Bone marrow (tissue), 2 donors: ENCODE measurements at places on chromosomes 2 and 18.

- DNase-seq: no peak
Observed at GRCh38 chr2:203097735-203098134, 83.1 kb downstream of the NBEAL1 start.

GRCh38 chr2:27270670-27271069 lies 4.6 kb upstream of the DNAJC5G start:
- no peak for DNase-seq

- DNase-seq: peak; percentile 94
Observed at GRCh38 chr2:12106440-12107080, 360.1 kb downstream of the LPIN1 start.

GRCh38 chr2:85717308-85718008 lies 23.3 kb downstream of the GNLY start:
- DNase-seq: no peak

DNA sequence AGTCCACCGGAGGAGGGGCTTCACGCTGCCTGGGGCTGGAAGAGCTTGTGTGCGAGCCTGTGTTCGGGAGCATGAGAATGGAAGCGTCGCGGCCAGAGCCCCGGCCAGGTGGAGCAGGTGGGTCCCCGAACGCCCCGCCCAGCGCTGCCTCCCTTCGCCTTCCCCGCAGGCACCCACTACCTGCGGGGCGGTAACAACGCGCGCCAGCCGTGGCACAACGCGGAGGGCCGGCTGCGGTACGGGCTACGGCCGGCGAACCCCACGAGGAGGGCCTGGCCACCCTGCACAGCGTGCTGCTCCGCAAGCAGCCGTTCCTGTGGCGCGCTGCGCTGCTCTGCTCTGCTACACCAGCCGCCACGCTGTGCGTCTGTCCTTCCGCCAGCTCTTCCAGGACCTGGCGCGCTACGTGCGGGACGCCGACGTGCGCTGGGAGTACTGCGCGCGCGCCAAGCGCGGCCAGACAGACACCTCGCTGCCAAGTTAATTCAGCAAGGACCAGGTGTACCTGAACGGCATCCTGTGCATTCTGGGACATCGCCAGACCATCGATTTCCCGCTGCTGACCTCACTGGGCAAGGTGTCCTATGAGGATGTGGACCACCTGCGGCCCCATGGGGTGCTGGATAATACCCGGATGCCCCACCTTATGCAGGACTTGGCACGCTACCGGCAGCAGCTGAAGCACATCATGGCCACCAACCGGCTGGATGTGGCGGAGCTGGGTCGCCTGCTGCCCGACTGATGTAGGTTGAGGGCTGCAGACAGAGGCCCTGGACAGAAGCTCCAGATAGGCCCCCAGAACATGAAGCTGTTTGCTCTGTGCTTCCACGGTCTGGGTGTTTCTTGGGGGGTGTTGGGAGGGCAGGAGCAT lies 200.6 kb downstream of the NAPG start:
- no peak for DNase-seq

DNA sequence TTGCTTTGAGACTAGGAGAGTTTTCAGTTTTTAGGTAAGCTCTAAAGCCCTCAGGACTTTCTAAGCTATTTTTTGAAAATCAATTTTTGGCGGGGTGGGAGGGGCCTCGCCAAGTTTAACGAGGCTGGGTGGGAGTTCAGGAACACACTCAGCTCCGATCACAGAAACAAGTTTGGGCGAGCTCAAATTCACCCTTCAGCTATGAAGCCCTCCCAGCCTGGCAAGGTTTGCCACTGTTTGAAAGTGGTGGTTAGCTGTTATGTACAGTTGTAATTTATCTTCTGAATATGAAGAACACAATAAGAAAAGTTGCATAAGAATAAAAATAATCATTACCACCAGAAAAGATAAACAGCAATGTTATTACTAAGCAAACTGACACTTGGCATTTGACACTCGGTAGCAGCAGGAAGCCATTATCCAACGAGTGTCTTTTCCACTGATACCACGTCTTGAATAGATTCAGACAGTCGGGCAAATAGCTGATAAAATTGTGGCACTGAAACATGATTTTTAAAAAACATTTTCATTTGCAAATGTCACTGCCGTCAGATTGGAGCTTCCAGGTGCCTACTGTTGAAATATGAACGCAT lies 59.8 kb downstream of the KCTD1 start:
- DNase-seq: no peak

DNA sequence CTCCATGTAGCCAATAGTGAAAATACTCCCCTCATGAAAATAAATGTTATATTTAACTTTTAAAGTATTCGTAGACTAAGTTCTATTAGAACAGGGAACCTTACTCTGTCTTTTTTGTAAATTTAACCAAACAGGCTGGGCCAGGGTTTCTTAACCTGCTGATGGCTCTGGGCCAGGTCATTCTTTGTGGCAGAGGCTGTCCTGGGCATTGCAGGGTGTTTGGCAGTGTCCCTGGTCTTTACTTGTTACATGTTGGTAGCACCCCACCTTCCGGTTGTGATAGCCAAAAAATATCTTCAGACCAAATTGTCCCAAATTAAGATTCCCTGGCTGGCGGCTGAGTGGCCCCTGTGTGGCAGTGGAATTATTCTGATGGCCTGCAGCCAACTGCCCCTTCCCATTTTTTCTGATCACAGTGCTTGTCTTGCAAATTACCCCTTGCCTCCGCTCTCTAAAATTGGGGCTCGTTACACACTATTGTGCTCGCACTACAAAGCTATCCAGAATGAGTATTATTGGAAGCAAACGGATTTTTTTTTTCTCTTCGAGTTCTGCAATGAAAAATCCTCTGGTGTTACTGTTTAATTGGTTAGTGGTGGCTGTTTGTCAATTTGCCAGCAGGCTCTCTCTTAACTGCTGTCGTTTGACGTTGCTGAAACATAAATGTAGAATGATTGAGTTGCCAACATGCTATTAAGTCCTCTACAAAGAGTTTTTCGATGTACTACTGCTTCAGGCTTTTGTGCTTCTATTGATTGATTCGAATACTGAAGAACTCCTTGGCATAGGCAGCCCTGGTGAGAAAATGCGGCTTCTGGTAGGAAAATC lies 216.9 kb downstream of the SH3RF3 start:
- DNase-seq: no peak

GRCh38 chr2:159903443-159904126 lies 105.6 kb upstream of the CD302 start:
- peak; percentile 21 for DNase-seq

- DNase-seq: no peak
Observed at GRCh38 chr18:3794537-3795348, 344.8 kb downstream of the TGIF1 start.

DNA sequence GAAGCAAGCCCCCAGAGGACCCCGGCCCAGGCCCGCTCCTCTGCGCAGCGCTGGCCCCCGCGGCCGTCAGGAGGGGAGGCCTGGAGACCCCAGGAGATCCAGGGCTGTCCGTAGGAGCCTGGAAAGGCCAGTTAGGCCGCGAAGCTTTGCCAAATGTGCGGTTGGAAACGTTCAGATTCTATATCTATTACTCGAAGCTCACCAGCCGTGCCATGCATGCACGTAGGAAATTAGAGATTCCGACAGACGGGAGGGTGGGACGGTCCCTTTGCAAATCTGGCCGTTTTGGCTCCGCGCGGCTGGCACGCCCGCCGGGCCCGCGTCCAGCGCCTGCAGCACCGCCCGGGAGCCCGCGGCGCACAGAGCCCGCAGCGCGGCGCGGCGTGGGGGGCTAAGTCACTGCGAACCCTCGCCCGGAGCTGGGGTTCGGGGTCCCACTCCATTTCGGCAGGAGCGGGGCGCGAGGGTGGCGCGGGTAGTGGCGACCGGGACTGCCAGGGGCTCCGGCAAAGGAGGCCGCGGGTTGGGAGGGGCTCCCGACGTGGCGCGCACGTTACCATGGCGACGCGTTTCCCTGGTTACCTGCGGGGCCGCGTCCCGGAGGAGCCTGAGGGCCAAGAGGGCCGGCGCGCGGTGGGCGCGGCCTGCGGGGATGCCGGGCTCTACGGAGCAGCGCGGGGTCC lies 488.6 kb upstream of the SMIM21 start:
- DNase-seq: no peak

DNA sequence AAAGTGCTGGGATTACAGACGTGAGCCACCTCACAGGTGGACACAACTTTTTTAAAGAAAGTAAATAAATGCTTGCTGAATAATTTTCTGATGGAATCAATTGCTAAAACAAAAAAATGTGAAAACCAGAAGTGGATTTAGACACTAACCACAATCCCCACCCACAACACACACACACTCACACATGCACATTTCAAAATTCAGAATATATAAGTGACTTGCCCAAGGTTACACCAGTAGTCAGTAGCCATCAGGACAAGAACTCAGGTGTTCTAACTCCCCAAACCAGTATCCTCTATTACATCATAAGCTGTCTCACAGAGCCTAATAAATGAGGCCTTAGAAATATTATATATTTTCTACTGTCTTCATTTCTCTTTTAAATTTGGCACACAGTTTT lies 1923.6 kb upstream of the PIK3C3 start:
- DNase-seq: no peak

GRCh38 chr2:182666674-182667314 lies 49.3 kb upstream of the DNAJC10 start:
- no peak for DNase-seq

DNA sequence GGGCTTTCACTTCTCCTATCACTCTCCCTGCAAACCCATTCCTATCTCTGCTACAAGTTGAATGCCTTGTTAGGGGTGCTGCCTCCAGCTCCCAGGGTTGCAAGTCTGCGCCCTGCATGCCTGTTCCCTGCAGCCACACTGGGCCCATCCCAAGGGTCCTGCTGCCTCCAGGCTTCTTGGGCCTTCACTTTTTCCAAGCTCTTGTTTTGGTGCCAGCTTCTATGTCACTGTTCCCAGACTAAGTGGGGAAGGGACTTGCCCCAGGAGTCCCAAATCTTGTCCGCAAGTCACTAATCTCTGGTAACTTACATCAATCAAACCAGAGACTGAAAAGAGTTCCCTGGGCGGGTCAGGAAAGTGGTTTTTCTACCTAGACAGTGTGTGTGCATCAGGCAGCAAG lies 65.4 kb downstream of the ZCCHC2 start:
- DNase-seq: no peak

- DNase-seq: no peak
Observed at GRCh38 chr2:3169106-3169870, 208.3 kb downstream of the EIPR1 start.

GRCh38 chr2:589281-590130 lies 87.7 kb downstream of the TMEM18 start:
- DNase-seq: no peak

DNA sequence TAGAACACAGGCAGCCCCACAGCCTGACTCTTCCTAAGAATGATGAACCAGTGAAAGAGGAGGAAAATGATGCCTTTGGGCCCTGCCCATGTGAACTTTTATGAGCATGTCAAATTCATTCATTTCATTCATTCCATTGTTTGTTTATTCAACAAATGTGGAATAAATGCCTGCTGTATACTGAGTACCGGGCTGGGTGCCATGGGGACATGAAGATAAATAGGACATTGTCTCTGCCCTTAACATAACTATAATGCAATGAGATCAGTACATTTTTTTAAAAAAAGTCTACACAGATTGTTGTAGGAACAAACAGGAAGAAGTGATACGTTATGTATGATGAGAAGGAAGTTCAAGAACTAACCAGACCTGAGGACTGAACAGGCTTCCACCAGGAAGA lies 14.7 kb downstream of the MREG start:
- no peak for DNase-seq

GRCh38 chr2:27705851-27706622 lies 42.3 kb downstream of the SLC4A1AP start:
- no peak for DNase-seq

DNA sequence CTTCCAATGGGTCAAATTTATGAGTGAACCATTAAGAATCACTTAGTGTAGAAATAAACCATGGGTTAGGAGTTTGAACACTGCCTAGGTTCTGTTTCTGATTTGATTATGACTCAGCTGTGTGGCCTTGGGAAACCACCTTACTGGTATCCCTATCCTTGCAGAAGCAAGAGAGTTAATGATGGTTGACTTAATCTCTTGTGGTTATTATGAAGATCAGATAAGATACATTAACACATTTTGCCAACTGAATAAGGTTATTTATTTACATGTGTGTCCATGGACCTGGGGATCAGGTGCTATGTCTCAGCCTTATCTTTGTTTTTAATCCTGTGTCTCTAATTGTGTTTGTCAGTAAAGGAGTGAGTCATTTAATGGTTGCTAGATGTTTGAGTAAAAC lies 5.4 kb upstream of the KCNJ13 start:
- DNase-seq: no peak

- no peak for DNase-seq
Observed at GRCh38 chr2:28436525-28437051, 43.9 kb downstream of the FOSL2 start.

- no peak for DNase-seq
Observed at GRCh38 chr2:176637486-176638166, 368.4 kb downstream of the MTX2 start.

- no peak for DNase-seq
Observed at GRCh38 chr18:45330170-45330594, 285.1 kb upstream of the SLC14A2 start.

DNA sequence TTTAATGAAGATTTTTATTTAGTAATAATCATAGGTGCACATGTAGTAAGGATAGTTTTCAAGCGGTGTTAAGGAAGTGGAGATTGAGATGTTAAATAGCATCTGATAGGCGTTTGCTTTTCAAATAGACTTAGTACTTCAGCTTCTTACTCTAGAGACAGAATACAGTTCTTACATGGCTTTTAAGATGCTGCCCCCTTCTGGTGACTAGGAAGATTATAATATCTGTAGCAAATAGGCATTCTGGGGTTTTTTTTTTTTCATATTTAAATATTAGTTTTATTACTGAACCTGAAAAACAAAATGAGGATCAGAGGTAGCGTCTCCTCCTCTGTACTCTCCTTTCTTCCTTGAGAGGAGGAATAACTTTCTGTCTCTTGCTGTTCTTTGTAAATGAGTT lies 100.2 kb downstream of the AGAP1 start:
- no peak for DNase-seq

DNA sequence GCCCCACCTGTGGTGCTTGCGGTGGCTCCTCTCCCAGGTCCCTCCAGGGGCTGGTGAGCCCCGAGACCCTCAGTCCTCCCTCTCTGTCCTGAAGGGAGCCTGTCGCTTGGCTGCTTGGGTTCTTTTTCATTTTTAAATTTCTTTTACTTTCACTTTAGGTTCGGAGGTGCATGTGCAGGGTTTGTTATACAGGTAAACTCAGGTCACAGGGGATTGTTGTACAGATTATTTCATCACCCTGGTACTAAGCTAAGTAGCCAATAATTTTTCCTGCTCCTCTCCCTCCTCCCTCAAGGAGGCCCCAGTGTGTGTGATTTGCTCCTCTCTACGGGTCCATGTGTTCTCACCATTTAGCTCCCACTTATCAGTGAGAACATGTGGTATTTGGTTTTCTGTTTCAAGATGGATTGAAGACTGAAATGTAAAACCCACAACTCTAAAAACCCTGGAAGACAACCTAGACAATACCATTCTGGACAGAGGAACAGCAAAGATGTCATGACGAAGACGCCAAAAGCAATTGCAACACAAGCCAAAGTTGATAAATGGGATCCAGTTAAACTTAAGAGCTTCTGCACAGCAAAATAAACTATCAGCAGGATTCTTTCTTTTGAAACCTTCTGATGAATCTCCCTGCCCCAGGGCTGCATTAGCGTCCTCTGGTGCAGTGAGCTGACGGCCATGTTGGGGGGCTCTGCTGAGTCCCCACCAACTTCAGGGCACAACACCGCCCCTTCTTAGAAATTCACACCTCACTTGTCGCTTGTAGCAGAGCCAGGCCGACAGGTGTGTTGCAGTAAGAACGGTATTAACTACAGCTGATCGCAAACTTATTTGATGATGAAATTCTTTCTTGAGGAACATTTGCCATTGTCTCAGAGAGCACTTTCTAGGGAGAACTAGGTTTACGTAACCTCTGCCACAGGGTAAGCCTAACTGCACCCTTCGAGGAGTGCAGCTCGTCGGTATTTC lies 135.3 kb downstream of the ZNF236 start:
- DNase-seq: no peak
